ENCODE measurements at places on chromosomes 3 and 15.

DNA sequence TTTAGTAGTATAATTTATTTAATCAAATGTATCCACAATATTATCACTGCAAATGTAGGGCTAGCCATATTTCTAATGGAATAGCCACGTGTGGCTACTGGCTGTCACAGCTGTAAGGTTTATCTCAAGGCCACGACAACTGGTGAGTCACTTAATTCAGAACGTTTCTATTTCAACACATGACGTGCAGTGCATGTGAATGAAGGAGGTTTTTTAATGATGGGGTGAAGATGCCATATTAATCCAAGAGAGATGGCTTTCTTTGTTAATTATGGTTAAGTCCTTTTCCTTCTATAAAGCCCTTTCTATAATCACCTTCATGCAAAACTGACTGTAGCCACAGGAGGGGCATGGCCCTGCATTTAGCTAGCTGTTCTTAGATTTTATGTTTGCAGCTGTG is 212.0 kb downstream of the FEZF2 start:
- no peak for DNase-seq

DNA sequence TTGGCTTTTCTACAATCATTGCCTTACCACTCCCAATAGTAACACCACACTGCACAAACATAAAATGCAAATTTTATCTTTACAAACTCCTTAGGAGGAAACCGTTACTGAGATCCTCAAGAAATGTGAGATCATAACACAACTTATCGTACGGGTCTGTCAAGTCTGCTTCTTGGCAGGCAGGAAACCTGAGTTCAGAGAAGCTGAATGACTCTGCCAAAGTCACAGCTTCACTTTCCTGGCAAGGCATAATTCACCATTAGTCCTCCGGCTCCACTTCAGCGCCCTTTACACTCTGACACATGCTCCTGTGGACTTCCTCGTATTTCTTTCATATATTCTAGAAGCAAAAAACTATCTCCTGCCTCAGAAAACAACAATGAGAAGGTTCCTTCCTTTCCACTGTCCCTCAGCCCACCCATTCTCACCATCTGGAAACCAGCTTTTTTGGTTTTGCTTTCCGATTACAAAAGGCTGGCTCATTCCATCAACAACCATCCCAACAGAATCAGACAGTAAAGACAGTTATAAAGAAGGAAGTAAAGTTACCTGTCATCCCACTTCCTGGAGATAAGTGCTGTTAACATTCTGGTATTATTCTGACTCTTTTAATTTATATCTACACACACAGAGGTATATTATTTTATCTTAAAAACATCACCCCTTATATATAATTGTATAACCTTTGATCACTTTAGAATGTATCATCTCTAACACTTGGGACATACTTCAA is 223.4 kb downstream of the STT3B start:
- no peak for DNase-seq

- DNase-seq, result no peak
Observed at GRCh38 chr3:171429635-171430034, 30.6 kb downstream of the TNIK start.

DNA sequence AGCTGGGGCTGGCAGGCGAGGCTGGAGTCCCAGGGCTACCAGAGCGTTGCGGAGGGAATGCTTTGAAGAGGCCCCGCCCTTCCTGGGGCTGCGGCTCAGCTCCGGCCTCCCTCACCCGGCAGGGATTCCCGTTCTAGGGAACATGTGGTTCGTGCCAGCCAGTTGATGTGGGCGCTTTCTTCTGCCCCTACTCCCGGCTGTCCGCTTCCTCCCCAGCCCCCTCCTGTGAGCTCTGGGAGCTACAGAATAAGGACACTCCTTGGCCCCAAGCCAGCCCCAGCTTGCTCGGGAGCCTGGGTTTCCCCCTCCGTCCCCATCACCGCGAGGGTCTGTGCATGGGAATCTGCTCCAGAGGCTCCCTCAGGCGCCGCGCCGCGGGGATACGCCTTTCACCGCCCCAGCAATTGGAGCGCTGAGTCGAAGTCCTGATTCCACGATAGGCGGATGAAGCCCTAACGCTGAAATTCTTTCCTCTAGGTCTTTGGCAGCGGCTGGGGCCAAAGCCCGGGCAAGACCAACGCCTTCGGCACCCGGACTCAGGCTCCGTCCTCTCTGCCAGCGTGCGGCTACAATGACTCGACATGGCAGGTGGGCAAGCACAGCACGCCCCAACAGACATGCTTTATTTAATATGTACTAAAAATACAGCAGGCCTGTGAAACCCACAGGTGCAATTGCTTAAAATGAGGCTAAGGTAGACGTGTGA is 69.5 kb downstream of the KLF15 start:
- DNase-seq, result no peak

DNA sequence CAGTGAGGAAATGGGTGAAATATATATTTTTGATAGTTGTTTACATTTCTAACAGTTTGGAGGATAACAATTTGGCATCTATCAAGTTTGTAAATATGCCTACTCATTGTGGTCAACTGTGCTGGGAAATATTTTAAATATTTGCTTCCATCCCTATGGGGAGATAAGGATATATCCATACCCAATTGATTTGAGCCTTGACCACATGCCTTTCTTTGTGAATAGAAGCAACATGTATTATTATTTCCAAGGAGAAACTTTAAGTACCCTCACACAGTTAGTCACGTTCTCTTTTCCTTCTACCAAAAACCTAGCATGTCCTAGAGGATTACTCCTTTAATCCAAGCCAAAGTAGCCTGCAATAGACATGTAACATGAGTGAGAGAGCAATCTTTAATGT is 245.4 kb upstream of the CBLB start:
- no peak for DNase-seq

GRCh38 chr3:3745693-3746092 is 53.5 kb upstream of the LRRN1 start:
- DNase-seq, result no peak

- peak; percentile 67 for DNase-seq
Observed at GRCh38 chr3:59212128-59212779, 162.4 kb upstream of the CFAP20DC start.

- no peak for DNase-seq
Observed at GRCh38 chr15:52727815-52728214, 48.6 kb upstream of the ATOSA start.

DNA sequence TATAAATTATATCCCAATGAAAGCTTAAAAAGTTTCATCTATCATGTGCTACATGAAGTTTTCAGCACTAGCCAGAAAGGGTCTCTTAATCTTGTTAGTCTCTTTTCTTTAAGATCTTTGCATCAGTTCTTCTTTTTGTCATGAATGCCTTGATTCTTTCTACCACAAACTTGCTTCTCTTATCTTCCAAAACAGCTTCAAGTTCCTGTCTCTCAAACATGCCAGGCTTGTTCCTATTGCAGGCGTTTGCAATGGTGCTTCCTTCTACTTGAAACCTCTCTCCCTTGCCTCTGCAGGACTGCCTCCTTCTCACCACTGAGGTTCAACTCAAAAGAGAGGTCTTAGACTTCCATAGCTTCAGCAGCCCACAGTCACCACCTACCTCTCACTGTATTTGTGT is 104.3 kb upstream of the FRMD4B start:
- no peak for DNase-seq

DNA sequence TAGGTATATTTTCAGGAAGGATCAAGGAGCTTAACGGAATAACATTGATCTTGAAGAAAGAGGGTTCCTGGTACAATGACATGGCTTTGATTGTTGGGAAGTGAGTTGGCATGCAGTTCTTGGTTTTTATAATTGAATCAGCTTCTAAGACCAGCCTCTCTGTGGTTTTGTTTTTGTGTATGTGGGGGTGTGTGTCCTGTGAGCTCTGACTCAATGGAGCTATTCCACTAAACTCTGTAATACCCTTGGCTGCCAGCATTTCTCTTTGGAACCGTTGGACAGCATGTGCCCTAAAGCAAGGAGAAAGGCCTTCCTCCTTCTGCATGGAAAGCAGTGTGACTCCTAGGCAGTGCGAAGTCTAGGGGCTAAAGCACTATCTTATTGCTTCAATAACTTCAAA is 124.8 kb downstream of the EDEM1 start:
- DNase-seq, result no peak

DNA sequence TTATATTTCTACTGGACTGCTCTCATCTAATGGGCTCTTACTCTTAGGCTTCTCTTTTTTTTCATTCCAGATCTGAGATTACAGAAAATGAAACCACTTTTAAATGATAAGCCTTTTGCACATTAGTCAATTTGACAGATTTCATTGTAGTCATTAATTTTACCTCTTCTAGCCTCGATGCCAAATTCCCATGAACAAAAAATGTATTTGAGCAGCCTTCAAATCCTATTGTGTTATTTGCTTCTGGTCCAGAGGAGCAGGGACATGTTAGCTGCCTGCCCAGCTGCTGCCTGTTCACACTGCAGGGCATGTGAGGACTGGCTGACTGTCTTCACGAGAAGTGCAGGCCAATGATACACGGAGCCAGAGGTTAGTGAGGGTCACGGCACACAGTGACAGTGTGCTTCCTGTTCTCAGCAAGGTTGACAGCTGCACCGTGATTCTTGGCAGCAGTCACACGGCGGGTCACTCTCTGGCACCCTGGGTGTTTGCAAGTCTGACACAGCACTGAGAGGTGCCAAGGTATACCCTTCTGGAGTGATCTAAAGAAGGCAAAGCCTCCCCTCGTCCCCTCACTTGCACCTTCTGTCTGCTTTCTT is 40.8 kb downstream of the KAT2B start:
- peak; percentile 65 for DNase-seq

DNA sequence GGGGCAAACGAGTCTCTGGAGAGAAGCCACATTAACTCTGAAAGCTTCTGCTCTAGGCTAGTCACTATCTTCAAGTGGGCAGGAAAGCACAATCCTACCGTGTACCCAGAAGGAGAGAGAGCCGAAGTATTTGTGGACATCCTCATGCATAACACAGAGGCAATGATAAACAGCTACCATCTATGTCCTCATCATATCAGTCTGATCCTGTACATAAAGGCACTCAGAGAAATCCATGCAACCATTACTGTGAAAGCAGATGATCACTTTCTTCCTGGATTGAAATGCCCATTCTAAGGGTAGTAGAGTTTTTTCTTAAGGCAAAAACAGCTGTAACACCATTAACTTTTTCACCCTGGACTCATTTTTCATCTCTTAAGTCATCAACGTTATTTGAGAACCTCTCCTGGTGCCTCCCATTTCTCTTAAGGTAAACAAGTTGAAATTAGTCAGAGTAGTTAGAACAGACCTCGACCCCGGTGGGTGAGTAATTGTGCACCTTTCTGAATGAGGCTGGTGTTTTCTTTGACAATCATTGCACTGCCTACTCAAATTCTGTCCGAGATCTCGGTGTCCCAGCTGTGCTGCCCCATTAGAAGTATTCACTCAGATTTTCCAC is 327.4 kb downstream of the SHQ1 start:
- DNase-seq, result no peak

DNA sequence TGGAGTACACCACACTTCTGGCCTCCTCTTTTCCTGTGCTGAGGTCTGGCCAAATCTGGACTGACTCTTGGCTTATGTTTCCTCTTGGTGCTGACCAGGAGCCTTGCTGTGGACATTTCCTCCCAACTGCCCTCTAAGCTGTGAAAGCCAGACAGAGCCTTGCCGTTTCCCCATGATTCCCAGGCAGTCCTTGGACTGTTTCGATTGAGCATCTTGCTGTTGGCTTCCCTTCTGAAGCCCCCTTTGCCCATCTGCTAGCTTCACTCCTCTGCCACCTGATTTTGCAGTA is 110.5 kb downstream of the EPHB1 start:
- no peak for DNase-seq

- no peak for DNase-seq
Observed at GRCh38 chr3:171888466-171888865, 45.3 kb downstream of the TMEM212 start.

DNA sequence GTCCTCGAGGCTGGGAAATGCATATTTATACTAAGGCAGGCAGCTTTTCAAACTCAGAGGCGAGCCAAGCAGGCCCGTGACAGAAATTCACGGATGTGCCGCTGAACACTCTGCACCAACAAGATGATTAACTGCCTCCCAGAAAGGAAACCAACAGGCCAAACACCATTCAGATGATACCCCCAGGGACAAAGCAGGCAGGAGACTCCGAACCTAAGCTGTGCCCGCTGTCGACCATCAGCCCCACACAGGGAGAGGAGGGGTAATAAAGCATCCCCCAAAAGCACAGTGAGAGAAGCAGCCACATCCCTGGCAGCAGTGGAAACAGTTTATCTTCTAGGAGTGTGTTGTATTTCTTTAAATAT is 31.8 kb downstream of the ADAMTS17 start:
- no peak for DNase-seq

GRCh38 chr3:9247361-9247940 is 2.0 kb downstream of the SRGAP3 start:
- DNase-seq, result no peak

- no peak for DNase-seq
Observed at GRCh38 chr3:192858849-192859585, 58.6 kb downstream of the MB21D2 start.

GRCh38 chr3:195441051-195441450 is 1.8 kb downstream of the ACAP2 start:
- no peak for DNase-seq

GRCh38 chr3:181966393-181966792 is 254.7 kb downstream of the SOX2 start:
- no peak for DNase-seq

DNA sequence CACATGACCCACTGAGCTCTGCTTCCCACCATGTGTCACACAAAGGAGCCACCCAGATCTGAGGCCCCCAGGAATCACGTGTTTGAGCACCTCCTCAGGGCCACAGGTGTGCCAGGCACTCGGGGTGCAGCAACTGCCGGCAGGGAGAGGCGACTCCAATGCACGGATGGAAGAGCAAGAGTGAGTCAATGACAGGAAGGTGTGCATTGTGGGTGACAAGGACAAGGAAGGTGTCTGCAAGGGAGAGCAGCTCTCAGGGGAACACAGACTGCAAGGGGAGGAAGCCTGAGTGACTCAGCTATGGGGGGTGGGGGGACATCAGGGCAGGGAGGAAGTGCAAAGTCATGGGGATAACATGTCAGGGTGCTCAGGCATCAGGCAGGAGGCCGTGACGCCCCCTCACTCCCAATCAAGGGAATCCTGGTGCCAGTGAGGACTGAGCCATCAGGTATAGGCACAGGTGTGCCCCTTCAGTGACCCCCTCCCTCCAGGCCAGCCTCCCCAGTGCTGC is 67.4 kb downstream of the NUP210 start:
- no peak for DNase-seq

- DNase-seq, result peak; percentile 59
Observed at GRCh38 chr3:105876780-105877327, 8.0 kb upstream of the CBLB start.

- DNase-seq, result no peak
Observed at GRCh38 chr3:178072391-178073305, 463.6 kb upstream of the KCNMB2 start.

- no peak for DNase-seq
Observed at GRCh38 chr3:7841451-7841850, 660.2 kb upstream of the LMCD1 start.

- DNase-seq, result no peak
Observed at GRCh38 chr3:10901296-10901945, 85.4 kb downstream of the SLC6A11 start.

DNA sequence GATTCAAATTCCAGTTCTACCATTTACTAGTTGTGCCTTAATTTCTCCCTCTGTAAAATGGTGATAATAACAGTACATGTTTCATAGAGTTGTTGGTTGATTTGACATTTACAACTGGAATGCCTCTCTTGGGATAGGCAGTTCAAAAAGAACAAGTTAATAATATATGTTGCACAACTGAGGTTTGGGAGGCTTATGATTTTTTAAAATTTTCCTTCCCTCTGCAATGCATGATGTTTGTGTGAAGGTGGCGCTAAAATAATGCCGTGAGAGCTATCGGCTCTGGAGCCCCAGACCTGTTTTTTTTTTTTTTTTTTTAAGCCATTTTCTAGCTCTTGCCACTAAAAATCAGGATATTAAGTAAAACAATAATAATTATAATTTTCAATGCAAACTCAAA is 18.6 kb downstream of the DNAJB11 start:
- no peak for DNase-seq

All from natural killer cell (primary cell).